Mammary epithelial cell (primary cell): ENCODE measurements at places on chromosomes 13 and 19. TPM values are rescaled to one million over a fixed set of nuclear protein-coding genes. Genes with fewer than 3 reads are reported as not detected.

C19orf18 gene
- total RNA-seq, result 0.50 TPM

IL17D gene
- total RNA-seq, result 0.31 and 0.45 TPM in 2 replicates

DNA sequence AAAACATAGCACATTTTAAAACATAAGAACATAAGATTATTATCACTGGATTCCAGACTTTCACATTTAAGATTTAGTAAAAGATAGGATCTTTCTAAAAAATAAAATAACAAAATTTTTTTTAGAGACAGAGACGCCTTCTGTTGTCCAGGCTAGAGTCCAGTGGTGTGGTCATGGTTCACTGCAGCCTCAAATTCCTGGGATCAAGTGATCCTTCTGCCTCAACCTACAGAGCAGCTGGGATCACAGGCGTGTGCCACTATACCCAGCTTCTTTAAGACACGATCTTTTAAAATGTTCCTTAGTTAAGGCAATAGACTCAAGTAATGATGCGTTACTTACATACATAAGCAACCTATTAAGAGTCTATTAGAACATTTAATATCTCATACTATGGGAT, 32.7 kb downstream of the ALG5 start:
- DNase-seq, result no peak

GRCh38 chr13:30907121-30907861, 1.2 kb downstream of the MEDAG start:
- no peak for DNase-seq
